ENCODE measurements at places on chromosomes 6 and 20.

DNA sequence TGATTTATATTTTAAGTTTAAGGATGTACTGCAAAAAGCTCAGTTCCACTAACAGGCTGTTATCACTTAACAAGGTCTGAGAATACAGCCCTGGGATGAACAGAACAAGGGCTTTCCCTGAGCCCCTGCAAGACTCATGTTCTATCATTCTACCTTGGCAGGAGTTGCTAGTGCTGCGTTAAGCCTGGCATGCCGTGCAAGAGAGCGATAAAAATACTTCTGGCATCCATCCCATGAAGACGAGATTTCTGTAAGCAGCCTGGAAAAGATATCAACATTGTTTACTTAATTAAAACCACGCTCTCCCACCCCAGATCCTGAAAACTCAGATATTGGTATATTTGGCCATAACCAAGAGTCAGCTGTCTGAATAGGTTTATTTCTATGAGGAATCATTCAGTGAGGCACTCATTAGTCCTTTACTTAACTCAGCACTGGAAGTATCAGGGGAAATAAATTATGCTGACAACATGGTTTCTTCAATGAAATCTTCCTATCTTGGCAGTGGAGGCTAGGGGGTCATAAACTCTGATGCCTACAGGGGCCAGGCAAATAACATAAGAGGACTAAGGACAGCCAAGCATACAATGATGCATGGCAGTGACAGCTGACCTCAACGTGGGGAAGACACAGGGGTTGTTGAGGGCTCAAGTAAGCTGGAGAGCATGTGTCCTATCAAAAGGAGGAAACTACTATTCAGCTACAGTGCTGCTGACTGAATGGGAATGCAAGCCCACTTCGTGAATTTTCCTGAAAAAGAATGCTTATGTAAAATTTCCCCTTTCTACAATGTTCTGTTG is 37.6 kb upstream of the LYRM2 start:
- DNase-seq: no peak

DNA sequence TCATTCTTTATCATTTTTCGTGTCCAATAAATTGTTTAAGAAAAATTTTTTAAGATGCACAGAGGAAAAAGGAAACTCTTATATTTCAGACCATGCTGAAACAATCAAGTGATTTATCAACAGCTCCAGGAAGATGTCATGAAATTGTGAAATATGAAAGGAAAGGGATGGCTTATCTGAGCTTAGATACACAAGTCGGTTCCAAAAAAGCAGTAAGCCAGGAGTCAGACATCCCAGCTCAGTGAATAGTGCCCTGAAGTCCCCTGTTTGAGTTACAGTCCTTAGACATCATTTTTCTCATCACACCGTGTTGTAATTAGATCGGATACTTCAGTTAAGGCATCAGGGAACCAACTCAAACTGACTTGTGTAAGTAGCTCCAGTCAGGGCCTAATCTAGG is 91.0 kb upstream of the SSTR4 start:
- DNase-seq: no peak

DNA sequence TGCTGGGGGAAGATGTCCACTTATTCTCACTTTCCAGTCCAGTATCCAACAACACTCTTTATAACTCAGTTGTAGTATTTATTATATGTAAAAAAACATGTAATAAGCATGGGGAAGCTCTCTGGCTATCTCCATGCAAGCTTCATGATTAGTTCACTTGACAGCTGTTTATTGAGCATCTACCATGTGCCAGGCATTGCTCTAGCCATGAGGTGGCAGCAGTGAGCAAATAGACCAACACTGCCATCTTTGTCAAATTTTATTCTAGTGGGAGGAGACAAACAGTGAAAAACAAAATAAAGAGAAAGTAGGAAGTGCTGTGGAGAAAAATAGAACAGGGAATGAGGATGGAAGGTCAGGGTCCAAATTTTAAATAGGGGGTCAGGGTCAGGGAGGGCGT is 131.8 kb downstream of the CFAP61 start:
- no peak for DNase-seq

DNA sequence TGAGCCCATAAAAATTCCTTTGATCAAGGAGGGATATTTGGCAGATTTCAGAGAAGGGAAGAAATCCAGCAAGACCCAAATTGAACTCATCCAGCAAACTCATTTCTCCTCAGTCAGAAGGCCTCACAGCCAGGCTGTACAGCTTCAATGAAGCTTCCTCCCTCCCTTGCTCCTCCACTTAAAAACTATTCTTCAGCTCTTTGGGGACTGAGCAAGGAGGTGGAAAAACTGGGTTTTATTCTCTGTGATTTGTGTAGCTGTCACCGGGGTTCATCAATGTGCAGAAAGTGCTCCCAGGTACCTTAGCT is 158.7 kb upstream of the ZNF184 start:
- DNase-seq: no peak
